IMR-90 (cell line): ENCODE measurements at places on chromosomes 5 and 9. TPM values are rescaled to one million over a fixed set of nuclear protein-coding genes. Genes with fewer than 3 reads are reported as not detected.

GRCh38 chr9:129886226-129887174 lies 51.2 kb downstream of the USP20 start:
- no peak overlapping the region for H3K4me3 ChIP-seq
- peaks cover 17% of the 10 kb centered on the region for H3K36me3 ChIP-seq
- H3K27ac ChIP-seq, result no peak overlapping the region

DNA sequence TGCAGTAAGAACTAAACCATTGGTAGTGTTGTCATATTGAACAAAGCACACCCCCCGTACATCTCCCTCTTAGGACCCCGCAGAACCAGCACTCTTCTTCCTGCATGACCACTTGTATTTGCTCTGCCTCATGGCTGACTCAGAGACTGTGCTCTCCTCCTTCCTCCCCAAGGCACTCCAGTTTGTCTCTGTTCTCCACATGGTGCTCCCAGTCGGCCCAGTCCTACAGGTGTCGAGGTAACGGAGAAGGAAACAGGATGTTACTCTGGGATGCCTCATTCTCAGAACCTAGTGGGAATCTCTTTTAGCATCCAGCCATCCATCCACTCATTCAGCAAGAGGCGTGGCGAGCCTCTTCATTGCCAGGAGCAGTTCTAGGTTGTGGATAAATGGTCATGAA lies 97.0 kb upstream of the NIPAL4 start:
- H3K27me3 ChIP-seq, result no peaks in the 10 kb centered on the region
- 0 out of 2 replicates have a peak, but pooled peaks cover 1% of the 10 kb centered on the region for H3K4me1 ChIP-seq
- no peak overlapping the region for H3K4me3 ChIP-seq
- no peak overlapping the region for H3K27ac ChIP-seq

DNA sequence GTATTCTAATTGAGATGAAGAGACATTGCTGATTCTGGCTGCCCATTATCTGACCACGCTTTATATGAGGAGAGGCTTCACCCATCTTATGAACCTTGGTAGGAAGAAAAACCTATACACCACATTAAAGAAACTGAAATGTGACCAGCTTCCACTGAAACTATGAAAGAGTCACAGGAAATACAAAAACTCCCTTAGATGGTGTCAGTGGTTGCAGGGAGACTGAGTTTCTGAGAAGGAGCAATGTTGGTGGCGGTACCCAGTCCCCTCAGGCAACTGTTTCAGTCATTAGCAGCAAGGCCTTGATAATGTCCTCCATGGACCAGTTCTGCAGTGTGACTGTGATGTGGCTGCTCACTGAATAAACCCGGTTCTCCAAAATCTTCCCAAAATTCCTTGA lies 110.5 kb upstream of the FTMT start:
- no peak overlapping the region for H3K27ac ChIP-seq
- no peaks in the 10 kb centered on the region for H3K27me3 ChIP-seq
- no peaks in the 10 kb centered on the region for H3K36me3 ChIP-seq
- no peak overlapping the region for H3K4me3 ChIP-seq

DNA sequence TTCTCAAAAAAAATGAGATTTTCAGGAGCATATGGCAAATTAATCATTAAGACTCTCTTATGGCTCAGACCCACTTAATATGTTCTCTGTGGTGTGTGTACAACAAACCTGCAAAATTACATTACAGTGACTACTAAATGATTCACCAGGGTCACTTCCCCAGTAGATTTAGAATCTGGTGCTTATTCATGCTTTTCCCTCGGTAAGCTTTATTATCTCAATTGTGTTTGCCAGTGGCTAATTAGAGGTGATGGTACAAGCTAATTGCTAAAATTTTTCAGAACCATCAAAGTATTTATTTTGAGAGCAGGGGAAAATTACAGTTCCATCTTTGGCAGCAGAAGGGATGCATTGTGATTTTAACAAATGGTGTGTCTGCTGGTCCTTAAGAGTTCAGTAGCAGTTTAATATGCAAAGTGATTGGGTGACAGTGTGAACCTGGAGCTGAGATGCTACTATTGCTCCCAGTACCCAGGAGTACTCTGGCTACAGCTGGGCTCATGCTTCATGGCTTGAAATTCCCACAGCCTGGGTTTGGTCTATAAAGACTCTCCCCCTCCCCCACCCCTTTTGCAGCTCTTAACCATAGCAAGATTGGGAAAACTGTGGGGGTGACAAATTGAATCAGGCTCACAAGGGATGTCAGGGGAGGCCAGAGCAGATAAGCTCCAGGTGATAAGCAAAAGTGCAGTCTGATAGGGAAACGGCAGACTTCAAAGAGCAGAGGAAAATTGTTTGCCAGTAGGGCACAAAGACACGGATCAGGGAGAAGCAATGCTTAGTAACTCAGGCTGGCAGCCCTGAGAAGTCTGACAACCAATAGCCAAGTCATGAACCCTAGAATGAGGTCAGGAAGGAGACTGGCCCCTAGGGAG lies 92.8 kb upstream of the RAD23B start:
- H3K4me1 ChIP-seq, result peaks cover 5% of the 10 kb centered on the region
- H3K4me3 ChIP-seq, result no peak overlapping the region
- DNase-seq, result peak; percentile 80
- no peaks in the 10 kb centered on the region for H3K36me3 ChIP-seq
- H3K27ac ChIP-seq, result no peak overlapping the region

DNA sequence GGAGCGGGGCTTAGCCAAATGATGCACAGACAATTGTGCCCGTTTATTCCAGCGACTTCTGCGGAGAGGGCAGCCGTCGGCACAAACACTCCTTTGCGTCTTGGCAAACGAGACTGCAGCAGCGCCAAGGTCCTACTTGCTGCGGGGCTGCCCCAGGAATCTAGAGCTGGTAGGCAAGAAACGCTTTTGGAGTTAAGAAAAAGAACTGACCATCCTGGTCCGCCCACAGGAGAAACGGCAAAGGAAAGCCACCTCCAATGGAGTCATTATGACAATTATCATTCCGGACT lies 2.3 kb downstream of the RXFP3 start:
- no peak overlapping the region for H3K4me3 ChIP-seq
- no peaks in the 10 kb centered on the region for H3K36me3 ChIP-seq
- peaks cover 65% of the 10 kb centered on the region for H3K27me3 ChIP-seq
- H3K4me1 ChIP-seq, result no peaks in the 10 kb centered on the region
- no peak for DNase-seq
- H3K27ac ChIP-seq, result no peak overlapping the region

GRCh38 chr5:76943006-76943405 lies 9.8 kb upstream of the CRHBP start:
- peaks cover 2% of the 10 kb centered on the region; the same call in 1 of the 2 replicates for H3K27me3 ChIP-seq
- H3K4me3 ChIP-seq, result no peak overlapping the region
- DNase-seq, result no peak
- H3K27ac ChIP-seq, result no peak overlapping the region

GRCh38 chr5:157519579-157520253 lies 55.9 kb downstream of the ADAM19 start:
- H3K27me3 ChIP-seq, result no peaks in the 10 kb centered on the region
- peaks cover 31% of the 10 kb centered on the region for H3K4me1 ChIP-seq

DNA sequence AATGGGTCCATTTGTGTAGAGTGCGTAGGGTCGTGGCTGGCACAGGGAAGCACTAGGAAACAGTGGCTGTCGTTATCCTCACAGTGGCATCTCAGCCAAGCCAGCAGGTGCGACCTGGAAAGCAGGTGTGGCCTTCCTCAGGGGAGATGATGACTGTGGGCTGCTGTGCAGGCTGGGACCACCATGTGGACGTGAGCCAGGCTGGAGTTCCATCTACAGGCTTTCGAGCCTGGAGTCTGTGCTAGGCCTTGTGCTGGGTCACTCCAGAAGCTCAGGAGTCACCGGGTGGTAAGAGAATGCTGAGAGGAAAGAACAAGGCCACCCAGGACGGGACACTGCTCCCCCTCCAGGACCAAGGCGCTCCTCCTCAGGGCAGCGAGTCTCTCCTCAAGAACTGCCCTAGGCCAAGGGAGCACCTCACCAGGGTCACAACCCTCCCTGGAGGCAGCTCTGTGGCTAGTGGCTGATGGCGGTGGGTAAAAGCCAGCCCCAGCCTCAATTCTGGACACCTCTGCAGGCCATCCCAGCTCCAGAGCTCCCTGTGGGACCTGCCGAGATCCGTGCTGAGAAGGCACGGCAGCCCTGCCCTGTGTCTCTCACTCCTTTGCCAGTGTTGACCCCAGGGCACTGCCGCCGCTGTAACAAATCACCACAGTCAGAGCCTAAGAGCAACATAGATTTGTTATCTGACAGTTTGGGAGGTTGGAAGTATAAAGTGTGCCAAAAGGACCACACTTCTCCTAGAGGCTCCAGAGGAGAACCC lies 36.0 kb downstream of the WHRN start:
- no peak overlapping the region for H3K4me3 ChIP-seq
- no peak for DNase-seq
- no peak overlapping the region for H3K27ac ChIP-seq

DNA sequence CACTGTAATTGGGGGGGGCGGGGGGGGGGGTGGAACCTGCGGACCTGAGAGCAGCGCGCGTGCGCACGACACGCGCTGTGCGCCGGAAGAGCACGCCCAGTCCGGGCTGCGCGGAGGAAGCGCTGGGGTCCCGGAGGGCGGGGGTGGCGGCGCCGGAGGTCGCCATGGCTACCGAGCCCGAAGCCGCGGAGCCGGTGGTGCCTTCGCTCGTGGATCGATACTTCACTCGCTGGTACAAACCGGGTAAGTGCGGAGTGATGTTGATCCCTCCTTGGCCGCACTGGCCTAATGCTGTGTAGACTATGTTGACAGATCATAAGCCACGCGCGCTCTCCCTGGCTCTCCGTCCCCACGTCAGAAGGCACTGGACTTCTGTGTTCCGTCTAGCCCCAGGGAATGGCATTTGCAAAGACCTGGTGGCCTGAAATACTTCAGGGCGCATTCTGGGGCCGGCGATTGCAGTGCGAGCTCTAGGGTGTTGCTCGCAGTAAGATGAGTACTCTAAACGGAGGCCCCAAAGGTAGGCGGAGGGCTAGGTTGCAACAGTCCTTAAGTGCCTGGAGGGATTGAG lies at the start of gene ABITRAM:
Gene ABITRAM (plus strand): TSS at position 78 of the 571 bp plus-strand sequence. CDS start 87 bp downstream, at position 165.
- peak within 1 kb of the TSS; percentile 95 for H3K4me3 ChIP-seq
- H3K27me3 ChIP-seq, result no peaks in the 10 kb centered on the region
- DNase-seq, result peak; percentile 81
- H3K4me1 ChIP-seq, result no peaks in the 10 kb centered on the region; the same call in 1 of the 2 replicates

GRCh38 chr9:88676644-88677043 lies 141.7 kb downstream of the NXNL2 start:
- no peaks in the 10 kb centered on the region for H3K36me3 ChIP-seq
- no peak overlapping the region for H3K4me3 ChIP-seq
- no peaks in the 10 kb centered on the region for H3K27me3 ChIP-seq

- no peak overlapping the region for H3K4me3 ChIP-seq
- DNase-seq, result no peak
Observed at GRCh38 chr5:143582176-143582575, 178.7 kb upstream of the NR3C1 start.

DNA sequence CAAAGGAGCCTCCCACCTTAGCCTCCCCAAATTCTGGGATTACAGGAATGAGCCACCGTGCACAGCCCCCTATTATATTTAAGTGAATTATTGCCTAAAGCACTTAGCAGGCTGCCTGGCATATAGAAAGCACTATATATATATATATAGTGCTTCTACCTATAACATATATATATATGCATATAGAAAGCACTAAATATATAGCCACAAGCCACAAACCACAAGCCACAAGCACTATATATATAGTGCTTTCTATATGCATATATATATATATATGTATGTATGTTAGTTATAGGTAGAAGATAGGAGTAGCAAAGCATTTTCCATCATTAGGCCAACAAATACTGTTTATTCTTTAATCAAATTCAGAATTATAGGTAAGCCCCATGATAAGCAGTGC lies 185.8 kb downstream of the CWC27 start:
- H3K27me3 ChIP-seq, result no peaks in the 10 kb centered on the region
- H3K36me3 ChIP-seq, result no peaks in the 10 kb centered on the region

GRCh38 chr5:146052780-146053179 lies 52.6 kb downstream of the PLAC8L1 start:
- no peak for DNase-seq
- no peak overlapping the region for H3K4me3 ChIP-seq
- no peaks in the 10 kb centered on the region for H3K36me3 ChIP-seq
- no peak overlapping the region for H3K27ac ChIP-seq
- H3K27me3 ChIP-seq, result peaks cover 2% of the 10 kb centered on the region; the same call in 1 of the 2 replicates
- H3K4me1 ChIP-seq, result no peaks in the 10 kb centered on the region

DNA sequence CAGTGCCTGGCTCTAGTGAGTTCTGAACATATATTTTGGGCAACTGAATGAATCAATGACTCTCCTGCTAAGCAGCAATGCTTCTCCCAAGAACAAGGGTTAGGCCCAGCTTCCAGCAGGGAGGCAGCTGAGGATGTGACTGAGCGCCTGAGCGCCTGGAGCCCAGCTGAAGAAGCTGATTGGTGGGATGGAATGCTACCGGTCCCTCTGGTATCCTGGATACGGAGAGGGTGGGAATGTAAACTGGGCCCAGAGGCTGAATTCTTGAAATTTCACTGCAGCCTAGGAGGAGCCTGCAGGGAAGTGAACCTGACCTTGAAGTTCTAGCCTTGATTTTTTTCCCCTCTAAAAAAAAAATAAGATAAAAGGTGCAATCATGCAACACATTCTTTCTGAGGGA lies 43.2 kb downstream of the WWC1 start:
- no peaks in the 10 kb centered on the region for H3K27me3 ChIP-seq
- H3K36me3 ChIP-seq, result no peaks in the 10 kb centered on the region
- H3K4me3 ChIP-seq, result no peak overlapping the region
- H3K27ac ChIP-seq, result no peak overlapping the region

GRCh38 chr5:95537501-95537900 lies 17.3 kb downstream of the SKIC3 start:
- H3K27ac ChIP-seq, result no peak overlapping the region
- no peaks in the 10 kb centered on the region for H3K27me3 ChIP-seq
- DNase-seq, result no peak
- H3K36me3 ChIP-seq, result peaks cover 13% of the 10 kb centered on the region

DNA sequence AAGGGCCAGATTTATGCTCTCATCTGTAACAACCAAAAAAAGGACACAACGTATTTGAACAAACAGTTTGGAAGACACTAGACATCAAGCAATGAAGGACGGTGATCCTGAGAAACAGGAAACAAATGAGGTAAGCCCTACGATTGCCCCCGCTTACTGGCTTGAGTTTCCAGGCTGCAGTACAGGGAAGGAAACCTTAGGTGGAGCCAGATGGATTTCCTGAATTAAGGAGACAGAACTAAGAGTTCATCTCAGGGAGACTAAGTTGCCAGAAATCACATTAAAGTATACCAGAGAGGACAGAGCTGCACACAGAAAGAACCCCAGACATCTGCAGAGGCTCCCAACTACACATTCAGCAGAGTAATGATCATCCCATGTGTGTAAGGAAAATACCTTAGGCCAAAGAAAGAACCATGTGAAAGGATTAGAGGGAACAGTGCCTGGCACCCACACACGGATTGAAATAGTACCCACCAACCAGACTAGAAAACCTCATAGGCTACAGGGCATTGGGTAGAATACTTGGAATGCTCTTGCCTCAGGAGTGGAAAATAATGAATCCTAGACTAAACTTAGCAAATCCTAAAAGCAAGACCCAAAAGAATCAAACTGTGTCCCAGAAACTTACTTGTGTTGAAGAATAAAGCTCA lies 99.3 kb upstream of the NIPBL start:
- no peaks in the 10 kb centered on the region for H3K4me1 ChIP-seq
- peaks cover 2% of the 10 kb centered on the region; the same call in 1 of the 2 replicates for H3K27me3 ChIP-seq
- DNase-seq, result peak; percentile 27
- H3K4me3 ChIP-seq, result no peak overlapping the region

- H3K4me3 ChIP-seq, result no peak overlapping the region
- no peaks in the 10 kb centered on the region for H3K36me3 ChIP-seq
- peaks cover 12% of the 10 kb centered on the region for H3K4me1 ChIP-seq
- no peaks in the 10 kb centered on the region for H3K27me3 ChIP-seq
- no peak overlapping the region for H3K27ac ChIP-seq
- DNase-seq, result no peak
Observed at GRCh38 chr5:40554054-40554453, 125.7 kb upstream of the PTGER4 start.

TRPM6 gene
- under 0.01 TPM in 2 replicates for total RNA-seq

SLC6A18 gene
- total RNA-seq, result not detected in 2 replicates

KCNN2 gene
- 2.2 and 3.3 TPM in 2 replicates for total RNA-seq

F2RL2 gene
- 18.1 and 21.7 TPM in 2 replicates for total RNA-seq

S1PR3 gene
- total RNA-seq, result 28.7 and 31.1 TPM in 2 replicates

SEMA5A gene
- 9.9 and 12.5 TPM in 2 replicates for total RNA-seq

IL31RA gene
- 0.56 and 0.90 TPM in 2 replicates for total RNA-seq
